ENCODE measurements at places on chromosomes 6 and 20.

GRCh38 chr6:15643542-15643941 lies 19.3 kb downstream of the DTNBP1 start:
- DNase-seq = no peak

GRCh38 chr6:704046-704445 lies 11.1 kb upstream of the EXOC2 start:
- no peak for DNase-seq

DNA sequence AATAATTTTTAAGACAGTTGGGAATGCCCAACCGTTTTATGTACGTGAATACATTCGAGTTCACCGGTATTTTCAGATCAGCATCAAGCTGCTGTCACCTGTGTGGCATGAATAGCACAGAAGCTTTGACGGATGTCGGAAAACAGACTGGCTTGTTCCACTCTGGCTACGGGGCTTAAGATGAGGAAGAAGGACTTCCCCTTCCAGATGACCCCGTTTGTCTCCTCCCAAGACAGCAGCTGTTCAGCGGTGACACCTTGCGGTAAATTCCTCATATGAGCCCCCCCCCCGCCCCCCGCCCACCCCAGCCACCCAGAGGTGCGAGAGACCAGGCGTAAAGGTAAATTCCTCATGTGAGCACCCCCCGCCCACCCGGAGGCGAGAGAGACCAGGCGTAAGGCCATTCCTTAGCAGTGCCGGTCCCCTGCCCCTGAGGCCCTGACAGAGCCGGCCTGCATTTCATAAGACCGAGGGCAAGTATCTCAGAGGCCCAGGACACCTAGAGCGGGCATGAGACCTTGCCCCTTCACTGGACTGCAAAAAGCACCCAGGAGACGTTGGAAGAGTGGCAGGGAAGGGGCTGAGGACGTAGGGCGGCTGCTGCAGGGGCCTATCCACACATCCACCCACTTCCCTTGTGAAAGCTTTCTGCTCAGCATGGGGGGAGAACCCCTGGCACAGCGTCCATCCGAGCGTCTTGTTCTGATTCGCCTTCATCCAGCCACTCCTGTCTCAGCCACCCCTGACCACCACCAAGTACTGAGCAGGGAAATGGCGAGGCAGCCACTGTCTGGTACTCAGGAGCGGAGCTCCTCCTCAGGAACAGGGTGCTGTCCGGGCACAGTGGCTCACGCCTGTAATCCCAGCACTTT lies 7.3 kb upstream of the PCMTD2 start:
- no peak for DNase-seq

DNA sequence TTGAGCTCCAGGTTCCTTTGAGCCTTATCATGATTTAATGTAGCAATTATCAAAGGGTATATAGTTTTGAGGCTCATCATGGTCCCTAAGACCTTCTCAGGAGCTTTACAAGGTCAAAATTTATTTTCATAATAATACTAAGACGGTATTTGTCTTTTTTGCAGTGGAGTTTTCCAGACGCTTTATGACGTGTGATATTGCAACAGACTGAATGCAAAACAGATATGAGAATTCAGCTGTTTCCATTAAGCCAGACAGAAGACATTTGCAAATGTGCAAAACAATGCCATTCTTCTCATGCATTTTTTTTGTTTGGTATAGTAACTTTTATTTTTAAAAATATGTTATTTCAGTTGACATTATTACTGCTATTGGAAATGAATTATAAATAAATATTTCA lies 24.7 kb upstream of the CNKSR3 start:
- no peak for DNase-seq

DNA sequence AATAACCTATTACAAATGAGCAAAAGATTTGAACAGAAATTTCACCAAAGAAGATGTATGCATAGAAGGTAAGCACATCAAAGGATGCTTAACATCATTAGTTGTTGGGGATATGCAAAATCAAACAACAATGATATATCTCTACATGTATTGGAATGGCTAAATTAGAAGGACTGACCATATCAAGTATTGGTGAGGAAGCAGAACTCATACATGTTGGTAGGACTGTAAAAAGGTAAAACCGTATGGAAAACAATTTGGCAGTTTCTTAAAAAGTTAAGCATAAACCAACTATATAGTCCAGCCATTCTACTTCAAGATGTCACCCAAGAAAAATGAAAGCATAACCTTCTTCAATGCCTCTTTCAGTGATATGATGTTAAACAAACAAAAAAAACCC lies 114.0 kb downstream of the MYB start:
- DNase-seq = no peak

- DNase-seq = peak; percentile 6
Observed at GRCh38 chr6:38352636-38353035, 287.1 kb downstream of the BTBD9 start.

DNA sequence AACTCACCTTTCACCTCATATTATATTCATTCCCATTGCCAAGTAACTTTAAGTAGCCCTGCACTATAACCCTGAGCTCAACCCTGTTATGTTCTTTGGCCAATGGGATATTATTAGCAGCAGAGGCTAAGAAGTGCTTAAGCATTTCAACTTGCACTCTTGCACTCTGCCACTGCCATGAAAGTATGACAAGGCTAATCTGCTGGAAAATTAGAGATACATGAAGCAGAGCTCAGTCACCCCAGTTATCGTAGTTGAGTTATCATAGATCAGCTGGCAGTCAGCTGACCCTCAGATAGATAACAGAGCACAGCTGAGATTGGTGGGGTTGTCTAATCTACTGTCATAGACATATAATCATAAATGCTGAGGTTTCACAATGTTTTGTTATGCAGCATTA lies 209.4 kb upstream of the RUNX2 start:
- DNase-seq = no peak

GRCh38 chr6:151409679-151410078 lies 18.3 kb upstream of the ZBTB2 start:
- no peak for DNase-seq

GRCh38 chr20:61644378-61645076 lies 392.5 kb downstream of the CDH4 start:
- no peak for DNase-seq

DNA sequence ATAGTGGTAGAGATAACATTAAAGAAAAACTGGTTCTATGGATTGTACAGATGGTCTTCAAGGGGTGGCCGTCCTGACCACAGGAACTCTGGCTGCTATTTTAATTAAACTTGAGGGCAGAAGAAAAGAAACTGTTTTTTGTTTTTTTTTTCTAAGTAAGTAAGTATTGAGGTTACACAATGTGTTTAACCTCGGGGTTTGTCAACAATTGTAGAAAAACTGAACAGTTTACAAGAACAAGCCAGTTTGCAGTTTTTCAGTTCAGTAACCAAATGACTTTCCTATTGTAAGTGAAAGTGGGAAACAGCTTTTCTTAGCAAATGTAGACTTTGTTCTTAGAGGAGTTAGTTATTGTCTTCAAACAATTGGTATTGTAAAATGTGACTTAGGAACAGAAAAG lies 77.0 kb downstream of the PLCB1 start:
- DNase-seq = peak; percentile 16

- no peak for DNase-seq
Observed at GRCh38 chr6:93059911-93060310, 359.4 kb downstream of the EPHA7 start.

DNA sequence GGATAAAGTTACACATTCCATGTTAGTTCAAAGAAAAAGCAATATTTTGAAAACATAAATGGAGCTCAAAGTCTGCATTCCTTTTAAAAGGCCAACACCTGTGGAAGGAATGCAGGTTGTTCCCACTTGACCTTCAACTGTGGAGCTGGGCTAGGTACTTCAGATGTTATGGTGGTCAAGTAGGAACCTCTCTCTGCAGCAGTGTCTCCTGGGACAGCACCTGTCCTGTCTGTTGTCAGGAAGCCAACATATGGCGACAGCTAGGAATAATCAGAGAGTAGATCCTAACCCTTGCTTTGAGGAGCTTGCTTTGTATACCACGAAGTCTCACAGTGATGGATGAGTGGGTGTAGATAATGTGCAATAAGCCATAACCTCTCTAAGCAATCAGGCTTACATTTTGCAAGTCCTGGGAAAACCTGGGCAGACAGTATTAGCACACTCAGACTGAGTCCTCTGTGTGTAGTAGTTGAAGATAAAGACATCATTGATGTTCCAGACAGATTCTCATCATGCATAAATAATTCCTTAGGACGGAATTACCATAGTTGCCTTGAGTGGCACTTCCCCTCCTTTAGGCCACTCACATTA lies 347.5 kb downstream of the PRL start:
- no peak for DNase-seq

- no peak for DNase-seq
Observed at GRCh38 chr6:1296542-1296941, 15.4 kb upstream of the FOXQ1 start.

All from brain microvascular endothelial cell (primary cell).